ENCODE measurements at places on chromosomes 12 and 14. TPM values are rescaled to one million over a fixed set of nuclear protein-coding genes. Genes with fewer than 3 reads are reported as not detected.

The TAS2R46 gene
- total RNA-seq: not detected

The HHIPL1 gene
- total RNA-seq: 0.20 TPM

The PROX2 gene
- total RNA-seq: not detected

The B4GALNT3 gene
- total RNA-seq: 0.69 TPM

The GRIP1 gene
- total RNA-seq: 3.5 TPM

The SLC24A4 gene
- total RNA-seq: 0.15 TPM

The DPF3 gene
- 0.13 TPM for total RNA-seq

The GPHN gene
- 15.4 TPM for total RNA-seq

The ZCRB1 gene
- total RNA-seq: 62.0 TPM

The CLEC2A gene
- not detected for total RNA-seq

The ERGIC2 gene
- 65.8 TPM for total RNA-seq

The LYZ gene
- total RNA-seq: 0.05 TPM

The SLC8A3 gene
- not detected for total RNA-seq
